Fibroblast of skin of right biceps (primary cell): ENCODE measurements at places on chromosomes 13 and 19.

GRCh38 chr13:75760131-75761021, 124.2 kb downstream of the LMO7 start:
- no peak for DNase-seq

GRCh38 chr19:53195265-53195903, 2.2 kb upstream of the ZNF665 start:
- DNase-seq = peak; percentile 71

- DNase-seq = peak; percentile 51
Measured at GRCh38 chr13:32829676-32830335, 186.4 kb upstream of the KL start.

DNA sequence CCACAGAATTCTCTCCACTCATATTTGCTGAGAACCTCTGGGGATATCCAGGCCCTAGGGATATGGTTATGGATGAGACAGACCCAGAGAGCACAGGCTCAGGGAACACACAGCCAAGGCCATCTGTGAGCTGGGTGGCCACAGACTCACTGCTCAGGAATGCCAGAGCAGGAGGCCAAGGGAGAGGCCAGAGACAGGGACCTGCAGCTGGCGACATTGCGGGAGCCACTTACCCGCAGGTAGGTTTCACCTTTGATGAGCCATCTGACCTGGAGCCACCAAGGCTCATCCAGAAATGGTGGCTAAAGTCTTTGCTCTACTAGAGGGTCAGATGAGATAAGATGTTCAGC, 29.4 kb downstream of the CCNE1 start:
- peak; percentile 6 for DNase-seq

- no peak for DNase-seq
Measured at GRCh38 chr19:15466851-15467733, 2.7 kb upstream of the RASAL3 start.

DNA sequence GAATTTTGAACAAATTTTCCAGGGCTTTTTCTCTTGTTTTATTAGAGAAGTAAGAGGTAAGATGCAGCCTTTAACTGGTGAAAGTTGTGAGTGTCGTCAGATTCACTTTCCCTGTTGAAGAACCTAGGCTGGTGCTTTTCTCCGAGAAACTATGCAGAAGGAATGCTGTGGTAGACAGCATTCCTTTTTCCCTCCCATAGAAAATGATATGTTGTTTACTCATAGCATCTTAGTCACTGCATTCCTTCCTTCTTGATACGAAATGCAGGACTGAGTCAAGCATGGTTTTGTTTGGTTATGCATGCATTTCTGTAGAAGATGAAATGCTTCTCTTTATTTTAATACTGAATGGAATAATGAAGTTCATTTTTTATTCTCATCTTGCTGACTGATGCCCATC, 3.4 kb downstream of the ITGBL1 start:
- peak; percentile 95 for DNase-seq

- DNase-seq = no peak
Measured at GRCh38 chr13:28728642-28729041, 9.9 kb upstream of the SLC46A3 start.

- no peak for DNase-seq
Measured at GRCh38 chr19:36125557-36125956, 10.3 kb downstream of the TBCB start.

GRCh38 chr19:37221136-37221535, 3.1 kb downstream of the ZNF383 start:
- no peak for DNase-seq

DNA sequence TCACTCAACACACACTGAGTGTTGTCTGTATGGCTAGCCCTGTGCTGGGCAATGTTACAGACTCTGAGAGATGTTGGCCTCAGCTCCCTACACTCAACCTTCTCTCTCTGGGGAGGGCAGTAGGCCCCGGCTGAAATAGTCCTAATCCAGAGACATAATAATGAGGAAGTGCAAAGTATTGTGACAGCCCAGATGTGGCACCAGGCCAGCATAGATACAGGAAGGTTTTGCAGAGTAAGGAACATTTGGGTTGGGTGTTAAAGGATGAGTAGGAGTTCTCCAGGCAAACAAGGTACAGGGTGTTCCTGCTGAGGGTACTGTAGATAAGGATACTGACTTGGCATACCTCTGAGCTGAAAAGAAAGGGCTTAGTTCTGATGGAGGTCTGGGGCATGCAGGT, 2.4 kb downstream of the LIN7B start:
- DNase-seq = no peak

- DNase-seq = no peak
Measured at GRCh38 chr13:47142105-47142504, 245.3 kb upstream of the HTR2A start.

DNA sequence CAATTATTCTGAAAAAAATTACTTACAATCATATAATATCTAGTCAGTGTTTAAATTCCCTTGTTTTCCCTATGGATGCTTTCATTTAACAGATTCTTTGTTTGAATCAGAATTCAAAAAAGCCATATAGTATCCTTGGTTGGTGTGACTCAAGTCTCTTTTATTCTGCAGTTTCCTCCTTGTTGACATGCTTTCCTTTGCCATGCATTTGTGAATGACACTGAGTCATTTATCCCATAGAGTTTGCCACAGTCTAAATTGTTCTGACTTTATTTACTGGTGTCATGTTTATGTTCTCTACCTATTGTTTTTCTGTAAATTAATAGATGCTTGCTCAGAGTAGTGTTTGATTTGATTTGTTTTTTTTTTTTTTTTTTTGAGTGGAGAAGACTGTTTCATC, 893.8 kb upstream of the SLC10A2 start:
- no peak for DNase-seq

- peak; percentile 37 for DNase-seq
Measured at GRCh38 chr19:28956961-28957360, 256.0 kb downstream of the UQCRFS1 start.

DNA sequence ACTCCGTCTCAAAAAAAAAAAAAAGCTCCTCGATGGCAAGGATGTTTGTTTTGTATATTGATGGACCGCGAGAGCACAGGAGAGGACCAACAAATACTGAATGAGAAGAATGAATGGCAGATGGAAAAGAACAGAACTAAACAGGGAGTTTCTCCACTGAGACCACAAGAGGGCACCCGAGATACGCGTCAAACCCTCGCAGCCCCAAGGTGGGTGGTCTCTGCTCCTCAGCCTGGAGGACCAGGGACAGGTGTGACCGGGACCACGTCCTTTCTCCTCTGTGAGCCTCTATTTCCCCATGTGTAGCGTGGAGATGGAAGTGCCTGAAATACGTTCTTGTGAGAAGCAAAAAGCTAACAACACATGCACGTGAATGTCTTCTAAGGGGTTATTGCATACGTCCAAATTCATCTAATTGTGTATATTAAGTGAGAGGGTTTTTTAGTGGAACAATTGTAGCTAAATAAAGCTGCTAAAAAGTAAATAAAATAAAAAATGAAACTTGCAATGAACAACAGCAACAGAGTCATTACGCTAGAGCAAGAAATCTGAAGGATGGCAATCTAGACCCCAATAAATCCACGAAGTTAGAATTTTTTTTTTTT, 8.3 kb upstream of the CDC42EP5 start:
- DNase-seq = peak; percentile 45

- no peak for DNase-seq
Measured at GRCh38 chr19:5472286-5472685, 17.1 kb downstream of the ZNRF4 start.

GRCh38 chr13:55199134-55199533, 1941.6 kb upstream of the PRR20A start:
- no peak for DNase-seq

- DNase-seq = no peak
Measured at GRCh38 chr13:113123226-113124201, 915 bp downstream of the F10 start.

- DNase-seq = no peak
Measured at GRCh38 chr19:23314505-23315251, 64.5 kb upstream of the ZNF724 start.

DNA sequence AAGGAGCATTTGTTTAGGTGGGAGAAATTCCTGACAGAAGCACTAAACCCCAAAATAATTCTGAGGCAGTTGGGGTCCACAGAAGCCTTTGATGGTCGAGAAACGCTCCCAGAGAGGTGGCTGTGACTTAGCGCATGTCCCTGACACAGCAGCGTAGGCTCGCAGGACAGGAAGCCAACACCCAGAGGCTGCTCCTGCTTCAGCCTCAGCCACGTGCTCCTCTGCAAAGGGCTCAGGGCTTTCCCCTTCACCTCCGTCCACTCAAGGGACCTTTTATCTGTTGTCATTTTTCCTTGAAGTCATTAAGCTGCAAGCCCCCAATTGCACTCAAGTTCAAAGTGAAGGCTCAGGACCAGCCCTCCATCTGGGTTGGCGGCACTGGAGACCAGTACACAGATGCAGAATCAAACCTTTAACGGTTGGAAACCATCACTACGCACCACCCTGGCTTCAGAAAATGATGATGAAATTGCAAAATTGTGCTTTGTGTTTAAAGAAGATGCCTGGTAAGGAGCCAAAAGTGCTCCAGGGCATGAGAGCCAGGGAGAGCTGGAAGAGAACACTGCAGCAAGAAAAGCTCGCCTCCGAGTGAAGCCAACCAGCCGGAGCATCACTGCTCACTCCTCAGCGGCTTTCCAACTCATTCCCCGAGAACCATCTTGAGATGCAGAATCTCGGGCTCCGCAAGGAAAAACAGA, 219.6 kb downstream of the RAP2A start:
- DNase-seq = no peak

GRCh38 chr13:78972561-78972960, 313.6 kb upstream of the OBI1 start:
- DNase-seq = no peak

DNA sequence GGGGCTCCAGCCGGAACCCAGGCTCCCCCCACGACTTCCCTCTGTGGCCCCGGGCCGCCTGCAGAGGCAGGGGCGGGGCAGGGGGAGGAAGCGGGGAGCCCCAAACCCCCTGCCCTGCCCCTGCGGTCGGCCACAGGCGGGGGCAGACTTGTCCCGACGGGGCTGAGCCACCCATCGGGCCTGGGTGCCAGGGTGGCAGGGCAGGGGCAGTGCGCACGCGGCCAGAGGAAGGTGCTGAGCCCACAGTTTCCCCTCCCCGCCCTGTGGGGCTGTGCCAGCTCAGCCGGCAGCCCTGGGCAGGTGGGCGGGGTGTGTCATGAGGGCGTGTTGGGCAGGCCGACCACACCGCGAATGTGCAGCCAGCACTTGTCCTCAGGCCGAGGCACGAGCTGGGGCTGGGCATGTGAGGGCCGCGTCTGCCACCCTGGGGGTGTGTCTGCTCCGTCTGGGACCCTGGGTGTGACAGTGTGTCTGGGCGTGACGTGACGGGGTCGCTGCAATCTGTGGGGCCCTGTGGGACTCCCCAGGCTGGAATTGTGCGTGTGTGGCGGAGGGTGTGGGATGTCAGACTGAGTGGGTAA, 17.7 kb downstream of the CCDC97 start:
- DNase-seq = peak; percentile 39

GRCh38 chr13:36143738-36144137, 12.6 kb upstream of the DCLK1 start:
- no peak for DNase-seq

DNA sequence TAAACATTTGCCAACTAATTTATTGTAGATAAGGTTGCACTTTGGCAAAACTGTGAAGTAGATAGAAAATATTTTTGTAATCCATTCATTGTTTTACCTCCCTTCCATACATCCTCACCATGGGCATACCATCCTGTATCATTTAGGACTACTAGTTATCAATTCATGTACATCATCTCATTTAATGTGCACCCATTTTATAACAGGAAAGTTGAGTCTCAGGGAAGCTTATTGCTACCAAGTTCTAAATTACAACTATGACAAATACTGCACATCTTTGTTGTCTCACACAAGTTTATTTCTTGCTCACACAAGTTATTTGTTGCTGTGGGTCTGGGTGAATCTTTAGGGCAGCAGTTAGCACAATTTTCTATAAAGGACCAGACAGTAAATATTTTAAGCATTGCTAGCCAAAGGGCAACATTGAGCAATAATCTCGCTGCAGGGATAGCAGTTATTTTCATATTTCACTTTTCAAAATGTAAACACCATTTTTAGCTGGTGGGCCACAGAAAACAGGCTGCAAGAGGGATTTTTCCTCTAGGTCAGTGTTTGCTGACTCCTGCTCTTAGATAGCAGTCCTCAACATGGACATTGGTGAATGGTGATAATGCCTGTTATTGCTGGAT, 276.5 kb downstream of the GPC6 start:
- DNase-seq = no peak
